G401 (cell line): ENCODE measurements at places on chromosomes 16 and 17. TPM values are rescaled to one million over a fixed set of nuclear protein-coding genes. Genes with fewer than 3 reads are reported as not detected.

GRCh38 chr16:67336648-67337047, 10.0 kb downstream of the LRRC36 start:
- DNase-seq, result no peak

- DNase-seq, result no peak
Observed at GRCh38 chr17:72421128-72422092, 300.6 kb downstream of the SOX9 start.

DNA sequence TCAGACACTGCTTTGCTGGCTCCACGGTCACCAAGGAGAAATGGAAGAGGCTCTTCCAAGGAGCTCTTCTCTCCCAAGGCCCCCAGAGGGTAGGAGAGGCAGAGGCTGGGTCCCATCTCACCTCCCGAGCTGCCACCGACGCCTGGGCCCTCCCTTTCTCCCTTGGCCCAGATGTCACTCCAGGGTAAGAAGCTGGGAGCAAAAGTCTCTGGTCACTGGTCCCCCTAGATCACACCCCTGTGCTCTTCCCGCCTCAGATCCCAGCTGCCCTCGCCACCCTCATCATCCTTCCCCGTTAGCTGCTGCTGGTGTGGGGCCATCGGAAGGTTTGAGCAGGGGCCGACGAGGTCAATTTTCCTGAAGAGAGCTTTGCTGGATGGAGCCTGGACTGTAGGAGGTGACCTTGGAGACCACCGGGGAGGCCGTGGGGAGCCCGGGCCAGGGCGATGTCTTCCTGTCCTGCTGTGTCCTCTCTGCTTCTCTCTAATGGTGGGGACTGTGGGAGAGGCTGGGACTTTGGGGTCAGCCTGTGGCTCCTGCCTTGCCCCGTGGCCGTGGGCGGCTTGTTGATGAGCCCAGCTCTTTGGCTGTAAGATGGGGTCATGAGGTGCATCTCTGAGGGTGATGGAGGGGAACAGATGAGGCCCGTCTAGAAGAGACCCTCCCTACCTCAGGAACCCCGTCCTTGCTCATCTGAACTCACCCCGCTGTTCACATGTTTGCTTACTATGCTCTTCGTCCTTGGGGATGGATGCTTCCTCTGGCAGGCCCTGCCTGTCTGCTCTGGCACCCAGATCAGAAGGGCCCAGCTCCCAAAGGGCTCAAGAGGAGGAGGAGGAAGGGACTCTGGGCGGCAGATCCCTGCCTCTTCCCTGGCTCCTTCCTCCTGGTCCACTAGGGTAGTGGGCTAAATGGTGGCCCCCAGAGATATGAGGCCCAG, 11.4 kb upstream of the RHBDF2 start:
- no peak for DNase-seq

GRCh38 chr17:65202844-65203571, 65.8 kb downstream of the RGS9 start:
- no peak for DNase-seq

GRCh38 chr17:45282683-45283644, 21.1 kb upstream of the SPATA32 start:
- DNase-seq, result no peak

DNA sequence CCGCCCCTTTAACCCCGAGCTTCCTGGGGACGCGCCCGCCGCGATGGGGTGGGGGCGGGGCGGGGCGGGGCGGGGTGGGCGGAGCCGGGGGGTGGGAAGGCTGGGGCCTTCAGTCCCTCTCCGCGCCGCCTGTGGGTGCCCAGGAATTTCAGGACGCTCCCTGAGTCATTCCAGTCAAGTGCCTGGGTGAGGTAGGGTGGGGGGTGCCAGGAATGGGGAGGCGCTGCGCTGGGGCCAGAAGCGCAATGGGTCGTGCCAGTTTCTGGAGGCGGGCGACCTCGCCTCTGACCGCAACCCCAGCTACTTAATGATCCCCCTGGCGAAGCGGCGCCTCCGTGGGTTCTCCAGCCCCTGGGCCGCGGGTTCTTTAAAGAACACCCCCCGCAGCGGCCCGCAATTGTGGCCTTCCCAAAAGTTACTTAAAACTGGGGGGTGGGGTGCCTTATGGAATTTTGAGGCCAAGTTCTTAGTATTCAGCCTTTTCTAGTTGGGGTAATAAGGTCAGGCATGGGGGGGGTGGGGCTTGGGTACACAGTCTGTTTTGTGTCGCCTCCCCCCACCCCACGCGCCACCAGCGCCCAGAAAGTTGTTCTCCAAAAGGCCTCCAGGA, 826 bp upstream of the GSE1 start:
- DNase-seq, result no peak

KIF19 gene
- not detected in 2 replicates for total RNA-seq

HNF1B gene
- total RNA-seq, result not detected in 2 replicates

CRYBA1 gene
- 0.43 TPM in 1 of 2 replicates, not detected in the other for total RNA-seq

MSLN gene
- total RNA-seq, result 0.14 and 1.8 TPM in 2 replicates

ADAP2 gene
- 3.0 and 3.7 TPM in 2 replicates for total RNA-seq
